T-helper 2 cell treated with Interferon-gamma antibody and Interleukin-4, amounts not matched to agents 5 μg/mL and 100 μg/mL, for 36 hours (primary cell): ENCODE measurements at places on chromosomes 5 and 9.
A peak's percentile ranks its signal among the peaks of the same experiment; 100 is the strongest.

- no peak overlapping the region for H3K4me3 ChIP-seq
- H3K36me3 ChIP-seq, result no peaks in the 10 kb centered on the region
- no peaks in the 10 kb centered on the region for H3K4me1 ChIP-seq
- H3K27me3 ChIP-seq, result no peaks in the 10 kb centered on the region
- no peak for DNase-seq
- no peak overlapping the region for H3K27ac ChIP-seq
Measured at GRCh38 chr5:165209101-165209727, 1703.8 kb downstream of the MAT2B start.

DNA sequence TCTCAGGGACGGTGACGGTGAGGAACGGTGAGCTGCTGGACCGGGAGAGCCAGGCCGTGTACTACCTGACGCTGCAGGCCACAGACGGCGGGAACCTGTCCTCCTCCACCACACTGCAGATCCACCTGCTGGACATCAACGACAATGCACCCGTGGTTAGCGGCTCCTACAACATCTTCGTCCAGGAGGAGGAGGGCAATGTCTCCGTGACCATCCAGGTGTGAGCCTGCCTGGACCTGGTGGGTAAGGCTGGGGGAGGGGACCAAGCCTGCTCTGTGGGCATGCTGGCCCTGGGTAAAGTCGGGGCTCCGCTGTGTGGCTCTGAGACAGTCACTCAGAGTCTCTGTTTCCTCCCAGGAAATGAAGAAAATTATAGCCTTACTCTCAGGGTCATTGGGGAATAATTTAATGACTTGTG is 29.3 kb downstream of the CDHR2 start:
- H3K4me1 ChIP-seq, result no peaks in the 10 kb centered on the region
- no peak overlapping the region for H3K4me3 ChIP-seq
- H3K27me3 ChIP-seq, result no peaks in the 10 kb centered on the region
- DNase-seq, result peak; percentile 15

- DNase-seq, result peak; percentile 10
- no peak overlapping the region for H3K4me3 ChIP-seq
- H3K27ac ChIP-seq, result no peak overlapping the region
- H3K27me3 ChIP-seq, result no peaks in the 10 kb centered on the region
Measured at GRCh38 chr5:138790684-138791083, 37.5 kb downstream of the CTNNA1 start.

GRCh38 chr5:104513121-104513602 is 950.6 kb upstream of the NUDT12 start:
- no peaks in the 10 kb centered on the region for H3K4me1 ChIP-seq
- H3K36me3 ChIP-seq, result no peaks in the 10 kb centered on the region
- no peaks in the 10 kb centered on the region for H3K27me3 ChIP-seq
- H3K4me3 ChIP-seq, result no peak overlapping the region

DNA sequence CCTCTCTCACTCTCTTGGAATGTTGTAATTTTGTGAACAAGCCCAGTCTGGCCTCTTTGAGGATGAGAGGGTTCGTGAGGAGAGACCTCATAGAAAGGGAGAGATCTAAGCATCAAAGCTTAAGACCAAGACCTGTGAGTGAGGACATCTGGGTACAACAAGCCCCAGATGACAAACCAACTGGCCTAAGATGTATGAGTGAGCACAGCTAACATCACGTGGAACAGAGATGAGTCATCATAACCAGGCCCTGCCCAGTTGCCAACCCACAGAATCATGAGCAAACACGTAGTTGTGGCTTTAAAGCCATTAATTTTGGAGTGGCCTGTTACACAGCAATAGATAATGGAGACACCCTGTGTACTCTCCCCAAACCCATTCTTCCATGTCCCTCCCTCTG is 439.1 kb upstream of the KIF2A start:
- no peak overlapping the region for H3K4me3 ChIP-seq
- H3K27me3 ChIP-seq, result no peaks in the 10 kb centered on the region
- no peak overlapping the region for H3K27ac ChIP-seq
- H3K4me1 ChIP-seq, result no peaks in the 10 kb centered on the region
- DNase-seq, result no peak

DNA sequence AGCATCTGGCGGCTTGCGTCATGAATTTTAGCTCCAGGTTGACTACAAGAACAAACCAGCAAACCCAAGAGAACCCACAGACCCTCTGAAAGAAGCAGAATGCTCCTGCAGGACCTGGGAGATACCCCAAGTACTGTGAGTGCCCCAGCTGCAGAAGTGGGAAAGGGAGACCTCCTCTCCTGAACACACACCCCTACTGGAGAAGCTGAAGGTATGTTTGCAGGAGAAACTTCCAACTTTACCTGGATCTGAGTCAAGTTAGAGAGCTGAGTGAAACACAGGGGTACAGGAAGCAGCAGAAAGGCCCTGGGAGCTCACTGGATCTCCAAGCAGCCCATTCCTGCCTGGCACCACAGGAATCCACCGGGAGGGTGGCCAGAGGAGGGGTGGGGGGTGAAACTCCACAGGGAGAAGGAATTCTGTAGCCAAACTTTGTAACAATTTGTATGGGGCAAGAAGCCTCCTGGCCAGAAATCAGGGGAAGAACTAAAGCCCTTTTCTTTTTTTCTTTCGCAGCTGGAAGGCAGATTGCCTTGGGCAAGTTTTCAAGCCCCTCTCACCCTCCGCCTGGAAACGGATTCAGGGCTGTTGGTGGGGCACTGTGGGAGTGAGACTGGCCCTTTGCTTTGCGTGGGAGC is 576.2 kb downstream of the BNC2 start:
- H3K4me1 ChIP-seq, result no peaks in the 10 kb centered on the region
- H3K36me3 ChIP-seq, result no peaks in the 10 kb centered on the region
- H3K27ac ChIP-seq, result no peak overlapping the region
- no peak for DNase-seq
- H3K4me3 ChIP-seq, result no peak overlapping the region

DNA sequence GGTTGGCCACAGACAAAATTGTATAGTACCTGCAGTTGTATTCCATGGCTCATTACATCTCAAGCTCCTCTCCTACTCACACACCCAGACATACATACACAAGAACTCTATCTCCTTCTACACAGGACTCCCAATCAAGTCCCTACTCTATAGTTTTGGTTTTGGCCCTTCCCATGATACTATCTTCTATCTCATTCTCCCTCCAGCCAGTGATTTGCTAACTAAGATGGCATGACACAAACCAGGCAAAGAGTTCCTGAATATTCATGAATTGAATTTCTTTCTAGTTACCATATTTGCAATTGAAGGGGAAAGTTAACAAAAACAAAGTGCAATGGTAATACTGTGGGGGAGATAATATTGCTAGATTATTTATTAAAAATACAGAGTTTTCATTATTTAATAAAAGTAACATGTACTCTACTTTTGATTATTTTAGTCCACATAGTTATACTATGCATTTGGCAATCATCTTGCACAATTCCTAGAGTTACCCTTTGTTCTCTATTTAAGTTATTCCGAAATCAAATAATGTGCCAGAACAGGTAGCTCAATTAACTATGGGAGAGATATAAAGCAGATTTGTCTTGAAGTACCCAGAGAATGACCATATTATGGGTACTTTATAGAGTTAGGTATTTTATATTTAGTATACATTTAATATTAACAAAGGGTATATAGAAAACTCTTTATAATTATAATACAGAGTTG is 9.6 kb upstream of the LURAP1L start:
- H3K27me3 ChIP-seq, result no peaks in the 10 kb centered on the region
- H3K36me3 ChIP-seq, result no peaks in the 10 kb centered on the region
- H3K4me3 ChIP-seq, result no peak overlapping the region
- no peaks in the 10 kb centered on the region for H3K4me1 ChIP-seq
- DNase-seq, result no peak

- no peak overlapping the region for H3K27ac ChIP-seq
- H3K4me1 ChIP-seq, result no peaks in the 10 kb centered on the region
- no peak for DNase-seq
- peaks cover 2% of the 10 kb centered on the region for H3K27me3 ChIP-seq
Measured at GRCh38 chr5:146725025-146725424, 153.5 kb downstream of the PPP2R2B start.

DNA sequence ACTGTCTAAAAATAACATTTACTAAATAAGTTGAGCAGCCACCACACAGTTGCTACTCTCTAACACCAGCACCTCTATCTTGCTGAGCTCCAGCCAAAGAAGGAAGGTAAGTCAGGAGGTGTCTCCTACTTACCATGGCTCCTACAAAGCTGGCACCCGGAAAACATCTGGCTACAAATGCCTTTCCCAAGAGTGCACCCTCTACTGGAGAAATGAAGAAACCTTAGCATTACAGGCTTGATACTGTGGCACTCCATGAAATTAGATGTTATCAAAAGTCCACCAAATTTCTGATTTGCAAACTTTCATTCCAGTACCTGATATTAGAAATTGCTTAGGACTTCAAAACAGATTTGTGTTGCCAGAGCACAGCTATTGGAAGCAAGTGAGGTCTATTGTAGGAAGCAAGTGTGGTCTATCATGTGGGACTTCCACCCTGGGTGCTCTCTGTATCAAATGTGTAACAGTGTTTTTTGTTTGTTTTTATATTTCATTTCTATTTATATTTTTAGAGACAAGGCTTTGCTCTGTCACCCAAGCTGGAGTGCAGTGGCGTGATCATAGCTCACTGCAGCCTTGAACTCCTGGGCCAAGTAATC is 25.7 kb upstream of the RFK start:
- no peak overlapping the region for H3K4me3 ChIP-seq
- H3K27ac ChIP-seq, result no peak overlapping the region
- no peaks in the 10 kb centered on the region for H3K36me3 ChIP-seq
- no peaks in the 10 kb centered on the region for H3K27me3 ChIP-seq
- DNase-seq, result no peak
- peaks cover 21% of the 10 kb centered on the region for H3K4me1 ChIP-seq

DNA sequence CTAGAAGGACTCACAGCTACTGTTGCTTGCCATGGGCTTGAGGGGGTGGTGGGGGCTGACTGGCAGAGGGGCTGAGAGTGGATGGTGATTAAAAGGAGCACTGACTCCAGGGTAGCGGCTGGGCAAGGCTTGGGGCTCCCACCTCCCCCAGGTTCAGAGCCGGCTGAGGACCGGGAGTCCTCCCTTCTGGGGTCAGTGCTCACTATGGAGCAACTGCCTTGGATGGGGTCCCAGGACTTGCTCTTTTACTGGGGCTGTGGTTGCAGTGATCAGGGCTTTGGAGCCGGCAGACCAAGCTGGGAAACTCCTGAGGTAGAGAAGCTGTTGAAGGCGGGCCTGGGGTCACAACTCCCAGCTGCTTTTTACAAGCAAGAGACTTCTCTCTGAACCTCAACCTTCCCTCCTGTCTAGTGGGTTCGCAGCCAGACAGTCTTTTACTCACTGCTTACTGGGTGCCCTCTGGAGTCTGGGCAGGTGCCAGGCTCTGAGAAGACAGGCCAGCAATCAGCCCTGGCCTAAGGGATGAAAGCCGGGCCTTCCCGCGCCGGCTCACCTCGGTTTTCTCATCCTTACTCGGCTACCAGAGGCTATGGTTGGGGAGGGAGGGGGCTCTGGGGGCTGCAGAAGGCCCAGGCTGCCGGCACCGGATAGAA is 795 bp upstream of the ASS1 start:
- peaks cover 17% of the 10 kb centered on the region for H3K27me3 ChIP-seq
- peaks cover 11% of the 10 kb centered on the region for H3K4me1 ChIP-seq
- no peak overlapping the region for H3K4me3 ChIP-seq
- no peak for DNase-seq

- no peaks in the 10 kb centered on the region for H3K36me3 ChIP-seq
- no peak overlapping the region for H3K27ac ChIP-seq
- H3K4me3 ChIP-seq, result peak overlapping the region; percentile 67
- no peak for DNase-seq
- peaks cover 75% of the 10 kb centered on the region for H3K27me3 ChIP-seq
Measured at GRCh38 chr5:72108202-72109061, 1.2 kb downstream of the MAP1B start.

GRCh38 chr9:5428794-5429528 is 8.8 kb downstream of the PLGRKT start:
- H3K27ac ChIP-seq, result no peak overlapping the region
- no peaks in the 10 kb centered on the region for H3K27me3 ChIP-seq
- H3K4me3 ChIP-seq, result no peak overlapping the region
- peaks cover 18% of the 10 kb centered on the region for H3K36me3 ChIP-seq

DNA sequence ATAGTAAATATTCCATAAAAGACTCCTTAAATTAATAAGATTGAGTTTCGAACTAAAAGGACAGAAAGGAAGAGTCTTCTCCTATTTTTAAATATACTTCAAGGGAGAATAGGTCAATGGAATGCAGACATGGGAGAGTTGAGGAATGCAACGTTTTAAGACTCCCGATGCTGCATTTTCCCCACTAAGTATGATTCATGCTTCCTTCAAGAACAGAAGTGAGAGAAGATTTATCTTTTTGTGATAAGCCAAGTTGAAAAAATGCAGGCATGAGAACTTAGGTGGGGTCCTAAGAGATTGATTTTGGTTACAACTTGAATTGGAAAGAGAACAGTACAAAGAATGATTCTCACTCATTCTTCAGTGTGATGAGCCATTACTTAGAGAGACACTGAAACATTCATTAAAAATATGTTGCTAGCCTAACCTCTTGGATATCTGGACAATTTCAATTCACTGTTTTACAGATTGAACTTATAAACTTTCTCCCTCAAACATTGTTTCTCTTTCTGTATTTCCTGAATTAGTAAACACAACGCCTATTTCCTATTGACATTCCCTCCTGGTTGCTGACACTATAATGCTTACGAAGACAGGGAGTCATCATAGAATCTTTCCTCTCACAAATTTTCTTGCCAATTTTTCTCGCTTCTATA is 1666.1 kb upstream of the WWC1 start:
- no peak for DNase-seq
- no peak overlapping the region for H3K27ac ChIP-seq
- H3K36me3 ChIP-seq, result no peaks in the 10 kb centered on the region
- no peak overlapping the region for H3K4me3 ChIP-seq

DNA sequence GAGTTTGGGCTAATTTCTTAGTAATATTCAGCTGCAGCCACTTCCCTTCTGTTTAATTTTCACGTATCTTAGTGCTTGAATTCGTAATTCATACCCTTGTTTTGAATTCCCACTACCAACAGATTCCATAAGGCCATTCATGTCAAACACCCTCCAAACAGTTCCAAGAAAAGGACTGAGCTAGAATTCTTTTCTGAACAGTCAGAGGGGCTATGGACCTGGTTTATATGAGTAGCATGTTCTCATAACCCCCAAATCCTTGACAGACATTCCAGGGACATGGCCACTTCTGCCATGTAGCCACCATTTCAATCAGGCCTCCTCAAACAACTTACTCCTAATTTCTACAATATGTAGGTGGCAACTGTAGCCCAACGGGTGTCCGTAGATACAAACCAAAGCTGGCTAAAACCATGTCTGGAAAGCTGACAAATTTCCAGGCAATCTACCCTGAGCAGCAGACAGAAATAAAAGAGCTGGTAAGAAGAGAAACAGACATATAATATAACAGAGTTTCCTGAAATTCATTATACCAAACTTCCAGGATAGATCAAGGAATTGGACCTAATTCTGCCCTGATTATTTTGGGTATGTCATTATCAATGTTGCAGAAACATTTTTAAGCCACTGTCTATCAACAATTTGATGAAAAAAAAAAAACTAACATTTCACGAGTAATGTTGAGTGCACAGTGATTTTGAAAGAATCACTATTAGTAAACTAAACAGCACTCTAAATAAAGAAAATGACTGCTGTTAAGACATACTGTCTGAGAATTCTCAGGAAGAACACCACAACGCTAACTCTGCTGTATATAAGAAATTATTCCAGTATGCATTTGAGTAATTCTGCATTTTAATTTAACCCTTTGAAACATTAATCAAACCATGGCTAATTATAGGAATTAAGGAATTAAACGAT is 40.7 kb downstream of the EBF1 start:
- peaks cover 29% of the 10 kb centered on the region for H3K27me3 ChIP-seq
- no peaks in the 10 kb centered on the region for H3K36me3 ChIP-seq
- H3K27ac ChIP-seq, result no peak overlapping the region
- peaks cover 4% of the 10 kb centered on the region for H3K4me1 ChIP-seq

- H3K27me3 ChIP-seq, result no peaks in the 10 kb centered on the region
- H3K4me1 ChIP-seq, result no peaks in the 10 kb centered on the region
- no peak overlapping the region for H3K27ac ChIP-seq
- no peaks in the 10 kb centered on the region for H3K36me3 ChIP-seq
- no peak for DNase-seq
- H3K4me3 ChIP-seq, result no peak overlapping the region
Measured at GRCh38 chr5:2282893-2283292, 400.2 kb upstream of the IRX4 start.
